Upper lobe of right lung (tissue), 1 donor: ENCODE measurements at places on chromosomes 6 and 20.

DNA sequence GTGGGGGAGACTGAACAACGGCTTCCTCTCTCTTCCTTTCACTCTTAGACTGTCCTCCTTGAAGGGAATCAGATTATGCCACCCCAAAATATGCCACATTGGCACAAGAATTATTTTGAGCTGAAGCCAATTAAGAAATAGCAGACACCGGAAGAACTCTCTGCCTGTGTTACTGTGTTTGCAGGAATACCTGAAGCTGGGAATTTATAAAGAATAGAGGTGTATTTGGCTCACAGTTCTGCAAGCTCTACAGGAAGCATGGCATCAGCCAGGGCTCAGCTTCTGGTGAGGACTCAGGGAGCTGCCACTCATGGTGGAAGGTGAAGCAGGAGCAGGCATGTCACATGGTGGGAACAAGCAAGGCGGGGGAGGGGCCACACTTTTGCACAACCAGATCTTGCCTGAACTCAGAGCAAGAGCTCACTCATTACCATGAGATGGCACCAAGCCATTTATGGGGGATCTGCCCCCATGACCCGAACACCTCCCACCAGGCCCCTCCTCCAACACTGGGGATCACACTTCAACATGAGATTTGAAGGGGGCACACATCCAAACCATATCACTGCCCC is 46.0 kb downstream of the PCNA start:
- no peaks in the 10 kb centered on the region for H3K36me3 ChIP-seq
- peak; percentile 70 for DNase-seq
- peaks cover 25% of the 10 kb centered on the region for H3K4me1 ChIP-seq
- H3K27ac ChIP-seq: peak overlapping the region; percentile 43
- no peaks in the 10 kb centered on the region for H3K27me3 ChIP-seq

DNA sequence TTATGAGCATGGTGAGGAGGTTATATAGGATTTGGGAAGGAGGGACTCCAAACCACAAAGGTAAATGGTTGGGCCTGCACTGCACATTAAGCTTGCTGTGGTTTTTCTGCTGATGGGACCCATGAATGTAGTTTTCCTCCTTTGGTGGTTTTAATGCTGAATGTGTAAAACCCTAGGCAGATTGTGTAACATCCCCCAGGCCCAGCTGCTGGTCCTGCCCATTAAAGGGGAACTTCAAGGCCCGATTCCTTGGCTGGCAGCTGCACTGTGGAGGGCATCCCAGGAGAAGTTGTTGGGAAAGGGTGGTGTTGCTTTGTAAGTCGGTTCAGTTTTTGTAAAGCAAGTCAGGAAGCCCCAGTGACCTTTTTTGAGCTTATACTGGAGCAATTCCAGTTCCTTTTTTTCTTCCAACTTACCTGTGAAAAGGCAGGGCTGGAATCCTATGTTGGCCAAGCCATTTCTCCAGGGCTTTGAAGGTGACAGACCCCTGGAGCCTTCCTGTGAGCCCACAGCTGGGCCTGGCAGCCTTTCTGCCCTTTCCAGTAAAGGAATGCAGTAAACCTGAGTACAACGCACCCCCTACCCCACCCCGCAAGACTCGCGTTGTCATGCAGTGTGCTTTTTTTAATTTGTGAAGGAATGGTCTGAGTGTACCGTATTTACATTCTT is 43.1 kb upstream of the NAA20 start:
- H3K4me1 ChIP-seq: peaks cover 62% of the 10 kb centered on the region
- no peaks in the 10 kb centered on the region for H3K27me3 ChIP-seq
- DNase-seq: peak; percentile 71
- H3K27ac ChIP-seq: peak overlapping the region; percentile 87
- H3K4me3 ChIP-seq: peak overlapping the region; percentile 63
- H3K36me3 ChIP-seq: peaks cover 25% of the 10 kb centered on the region

DNA sequence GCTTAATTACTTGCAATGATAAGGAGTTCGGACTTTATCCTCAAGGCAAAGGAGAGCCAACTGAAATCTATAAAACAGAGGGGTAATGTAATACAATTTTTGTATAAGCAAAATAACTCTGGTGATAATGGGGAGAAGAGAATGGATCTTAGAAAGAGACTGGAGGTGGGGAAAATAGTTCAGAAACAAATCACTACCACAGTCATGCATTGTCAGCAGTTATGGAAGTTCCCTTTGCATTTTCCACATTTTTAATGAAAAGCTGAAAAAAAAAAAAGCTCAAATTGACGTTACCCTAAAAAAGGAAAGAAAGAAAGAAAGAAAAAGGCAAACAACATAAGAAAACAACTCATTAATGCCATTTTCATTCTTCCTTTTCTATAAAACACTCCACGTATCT is 337.6 kb upstream of the HSF2 start:
- no peak overlapping the region for H3K4me3 ChIP-seq
- no peak overlapping the region for H3K27ac ChIP-seq
- H3K36me3 ChIP-seq: no peaks in the 10 kb centered on the region
- no peaks in the 10 kb centered on the region for H3K27me3 ChIP-seq

GRCh38 chr6:145009711-145010110 is 724.6 kb downstream of the UTRN start:
- H3K4me3 ChIP-seq: no peak overlapping the region
- no peak for DNase-seq
- no peaks in the 10 kb centered on the region for H3K27me3 ChIP-seq
- H3K36me3 ChIP-seq: no peaks in the 10 kb centered on the region
